ENCODE measurements at places on chromosomes 1 and 21.

DNA sequence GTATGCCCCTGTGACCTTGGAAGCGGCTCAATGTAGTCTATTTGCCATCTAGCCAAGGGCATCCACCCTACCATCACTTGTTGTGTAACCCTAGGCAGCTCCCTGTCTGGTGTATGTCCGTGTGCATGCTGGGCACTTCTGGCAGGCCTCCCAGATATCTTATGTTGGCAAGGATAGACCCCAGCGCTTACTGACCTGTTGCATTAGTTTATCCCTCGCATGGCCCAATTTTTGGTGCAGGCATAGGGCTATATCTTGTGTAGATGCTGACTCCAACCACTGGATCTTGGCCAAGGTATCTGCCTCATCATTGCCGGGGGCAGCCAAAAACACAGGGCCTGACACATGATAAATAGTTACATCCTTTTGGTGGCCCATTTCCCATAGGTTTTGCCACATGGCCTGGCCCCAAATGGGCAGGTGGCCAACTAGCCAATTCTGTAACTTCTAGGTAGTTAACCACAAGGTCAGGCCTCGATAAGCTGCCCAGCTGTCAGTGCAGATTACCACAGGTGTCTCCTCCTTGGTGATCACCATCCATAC, 14.0 kb upstream of the TBX19 start:
- no peak for DNase-seq

GRCh38 chr1:85692730-85693314, 15.4 kb downstream of the ZNHIT6 start:
- DNase-seq, result no peak

DNA sequence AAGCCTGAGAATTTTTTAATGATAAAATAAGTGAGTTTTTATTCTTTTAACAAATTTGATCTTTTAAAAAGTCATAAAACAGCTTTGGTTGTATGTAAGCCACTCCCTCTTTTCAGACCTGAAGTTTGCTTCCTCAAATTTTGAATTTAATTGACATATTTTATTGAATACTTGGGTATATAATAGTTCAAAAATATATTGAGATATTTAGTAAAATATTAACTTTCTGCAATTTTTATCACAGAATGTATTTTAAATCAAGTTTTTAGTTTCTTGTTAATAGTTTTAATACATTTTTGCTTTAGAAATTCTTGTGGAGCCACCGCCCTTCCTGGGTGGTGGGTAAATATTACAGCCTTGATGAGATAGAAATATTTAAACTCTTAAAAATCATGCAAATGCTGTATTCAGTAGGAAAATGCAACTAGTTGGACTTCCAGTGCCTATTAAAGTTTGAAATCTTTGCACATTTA, 867 bp downstream of the PTPRC start:
- no peak for DNase-seq

- no peak for DNase-seq
Measured at GRCh38 chr1:183913567-183913993, 108.7 kb downstream of the RGL1 start.

DNA sequence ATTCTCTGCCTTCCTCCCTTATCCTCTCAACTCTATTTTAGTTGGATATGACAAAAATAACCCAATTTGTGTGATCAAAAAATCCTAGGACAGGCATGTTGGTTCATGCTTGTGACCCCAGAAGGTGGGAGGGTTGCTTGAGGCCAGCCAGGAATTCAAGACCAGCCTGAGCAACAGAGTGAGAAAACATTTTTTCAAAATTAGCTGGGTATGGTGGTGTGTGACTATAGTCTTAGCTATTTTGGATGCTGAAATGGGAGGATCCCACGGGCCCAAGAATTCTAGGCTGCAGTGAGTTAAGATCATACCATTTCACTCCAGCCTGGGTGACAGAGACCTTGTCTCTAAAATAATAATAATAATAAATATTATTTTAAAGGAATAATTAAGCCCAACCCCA, 1383.1 kb upstream of the ADGRL2 start:
- no peak for DNase-seq

DNA sequence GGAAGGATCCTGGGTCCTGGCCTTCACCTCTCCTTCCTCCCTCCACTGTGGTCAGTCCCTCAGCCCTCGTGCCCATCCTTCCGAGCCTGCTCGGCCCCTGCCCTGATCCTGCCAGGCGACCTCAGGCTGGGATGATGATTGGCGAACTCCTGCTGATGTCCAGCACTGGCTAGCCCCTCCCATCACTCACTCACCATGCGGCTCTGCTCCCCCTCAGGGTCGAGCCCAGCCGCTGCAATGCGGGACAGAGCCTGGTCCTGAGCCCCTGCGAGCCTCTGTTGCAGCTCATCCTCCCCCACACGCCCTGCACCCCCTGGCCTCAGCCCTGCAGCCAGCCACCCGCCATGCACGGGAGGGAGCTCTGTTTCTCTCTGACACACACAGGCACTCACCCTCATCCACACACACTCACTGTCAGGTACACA, 100.2 kb downstream of the DMRTB1 start:
- no peak for DNase-seq

DNA sequence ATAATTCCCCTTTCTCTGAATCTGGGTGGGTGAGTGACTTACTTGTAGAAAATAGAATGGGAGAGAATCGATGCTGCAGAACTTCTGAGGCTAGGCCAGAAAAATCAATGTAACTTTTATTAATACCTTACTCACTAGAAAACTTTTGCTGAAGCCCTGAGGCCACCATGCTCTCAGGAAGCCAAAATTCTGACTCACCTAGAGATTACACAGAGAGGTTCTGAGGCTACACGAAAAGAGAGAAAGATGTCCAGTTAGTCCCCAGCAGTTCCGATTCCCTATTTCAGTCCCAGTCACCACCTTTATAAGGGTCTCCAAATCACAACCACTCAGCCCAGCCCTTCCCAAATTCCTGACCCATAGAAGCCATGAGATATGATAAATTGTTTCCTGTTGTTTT, 135.2 kb downstream of the NTPCR start:
- no peak for DNase-seq

DNA sequence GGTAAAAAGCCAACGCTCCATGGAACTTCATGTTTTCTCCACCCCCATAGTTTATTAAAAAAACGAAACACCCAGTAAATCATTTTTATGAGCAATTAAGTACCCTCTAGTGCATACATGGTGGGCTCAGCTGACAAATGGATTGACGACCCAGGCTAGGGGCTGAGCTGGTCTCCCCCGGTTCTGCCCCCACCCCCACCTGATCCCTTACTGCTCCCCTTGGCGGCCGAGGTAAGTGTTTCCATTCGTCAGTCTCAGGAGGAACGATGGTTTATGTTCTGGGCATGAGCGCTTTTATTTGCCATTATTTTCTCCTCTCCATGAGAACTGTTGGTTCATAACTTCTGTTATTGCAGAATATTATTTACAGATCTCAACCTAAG, 233.9 kb upstream of the C1orf174 start:
- DNase-seq, result no peak

DNA sequence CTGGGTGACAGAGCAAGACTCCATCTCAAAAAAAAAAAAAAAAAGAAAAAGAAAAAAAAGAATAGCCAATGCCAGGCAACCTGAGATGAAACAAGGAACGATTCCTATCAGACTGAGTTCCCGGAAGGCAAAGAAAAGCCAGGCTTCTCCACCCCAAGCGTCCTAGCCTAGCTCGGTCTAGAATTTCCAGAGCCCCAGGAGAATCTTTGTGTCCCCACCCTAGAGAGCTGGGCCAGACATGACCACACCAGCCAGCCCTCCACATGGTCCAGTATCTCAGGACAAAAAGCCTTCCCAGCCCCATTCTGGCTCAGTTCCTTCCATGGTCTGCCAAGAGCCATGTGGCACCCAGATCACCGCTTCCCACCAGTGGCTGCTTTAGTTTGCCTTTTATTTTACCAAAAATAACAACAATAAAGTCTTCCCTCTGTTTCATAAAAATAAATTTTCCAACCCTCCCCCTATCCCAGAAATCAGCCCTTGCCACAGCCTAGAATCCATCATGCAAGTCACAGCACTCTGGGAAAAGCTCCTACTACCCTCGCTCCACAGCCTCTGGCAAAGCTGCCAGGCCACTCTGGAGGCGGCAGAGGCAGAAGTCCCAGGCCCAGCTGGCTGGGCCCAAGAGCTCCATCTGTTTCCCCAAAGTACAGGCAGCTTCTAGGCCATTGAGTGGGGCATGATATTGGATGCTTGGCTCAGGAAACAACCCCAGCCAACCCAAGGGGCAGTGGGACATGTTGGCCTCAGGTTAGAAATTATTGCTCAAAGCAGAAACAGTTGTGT, 3.5 kb upstream of the MKNK1 start:
- DNase-seq, result no peak

DNA sequence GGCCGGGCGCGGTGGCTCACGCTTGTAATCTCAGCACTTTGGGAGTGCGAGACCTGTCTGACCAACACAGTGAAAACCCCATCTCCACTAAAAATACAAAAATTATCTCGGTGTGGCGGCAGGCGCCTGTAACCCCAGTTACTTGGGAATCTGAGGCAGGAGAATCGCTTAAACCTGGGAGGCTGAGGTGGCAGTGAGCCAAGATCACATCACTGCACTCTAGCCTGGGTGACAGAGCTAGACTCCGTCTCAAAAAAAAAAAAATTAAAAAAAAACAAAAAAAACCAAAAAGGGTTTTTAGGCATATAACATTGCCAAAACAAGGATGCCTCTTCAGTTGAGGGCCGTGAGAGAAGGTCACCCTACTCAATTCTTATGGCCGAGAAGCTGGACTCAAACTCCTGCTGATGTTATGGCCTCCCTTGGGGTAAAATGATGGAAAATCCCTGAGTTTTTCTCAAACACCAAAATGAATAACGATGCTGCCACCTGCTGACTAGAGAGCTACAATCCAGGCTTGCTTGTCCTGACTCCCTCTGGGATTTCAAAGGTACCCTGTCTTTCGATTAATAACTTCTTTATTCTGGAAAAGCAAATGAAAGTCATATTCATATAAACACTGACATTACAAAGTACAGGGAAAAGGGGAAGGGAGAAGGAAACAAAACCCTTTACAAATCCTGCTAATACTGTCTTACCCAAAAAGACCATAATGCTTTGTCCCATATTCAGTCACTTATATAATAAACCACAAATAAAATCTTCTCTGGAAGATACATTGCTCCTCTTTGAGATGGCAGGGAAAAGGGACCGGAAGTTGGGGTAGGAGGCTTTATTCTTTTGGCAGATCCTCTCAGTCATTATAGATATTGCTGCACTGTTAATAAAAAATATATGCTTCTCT, 10.7 kb downstream of the RAB42 start:
- DNase-seq, result no peak

DNA sequence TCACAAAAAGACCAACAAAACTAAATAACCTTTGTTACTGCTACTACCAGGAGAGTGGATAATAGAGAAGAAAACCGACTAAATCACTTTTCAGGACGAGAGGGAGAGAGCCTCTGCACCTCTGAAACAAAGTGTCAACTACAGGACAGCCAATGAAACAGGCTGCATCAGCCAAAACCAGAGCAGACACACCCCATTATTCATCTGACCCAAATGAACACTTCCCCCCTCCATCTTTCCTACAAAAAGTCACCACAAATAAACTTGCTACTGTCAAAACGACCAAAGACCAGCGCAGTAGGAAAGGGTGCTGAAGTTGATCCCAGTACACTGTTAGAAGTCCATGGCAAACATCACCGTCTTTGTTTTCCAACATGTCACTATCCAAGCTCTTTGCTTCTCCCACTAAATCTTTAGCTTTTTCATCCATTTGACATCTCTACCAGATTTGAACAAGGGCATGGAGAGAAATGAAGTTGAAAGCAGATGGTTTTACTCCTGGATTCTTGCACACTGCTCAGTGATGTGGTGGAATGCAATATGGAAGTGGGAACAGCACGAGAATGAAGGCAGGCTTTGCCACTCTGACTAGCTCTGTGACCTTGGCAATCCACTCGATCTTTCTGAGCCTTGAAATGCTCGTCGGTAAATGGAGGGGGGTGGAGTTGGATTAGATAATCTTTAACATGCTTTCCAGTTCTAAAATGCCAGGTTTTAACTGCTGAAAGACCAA, 20.5 kb downstream of the DSTYK start:
- no peak for DNase-seq

DNA sequence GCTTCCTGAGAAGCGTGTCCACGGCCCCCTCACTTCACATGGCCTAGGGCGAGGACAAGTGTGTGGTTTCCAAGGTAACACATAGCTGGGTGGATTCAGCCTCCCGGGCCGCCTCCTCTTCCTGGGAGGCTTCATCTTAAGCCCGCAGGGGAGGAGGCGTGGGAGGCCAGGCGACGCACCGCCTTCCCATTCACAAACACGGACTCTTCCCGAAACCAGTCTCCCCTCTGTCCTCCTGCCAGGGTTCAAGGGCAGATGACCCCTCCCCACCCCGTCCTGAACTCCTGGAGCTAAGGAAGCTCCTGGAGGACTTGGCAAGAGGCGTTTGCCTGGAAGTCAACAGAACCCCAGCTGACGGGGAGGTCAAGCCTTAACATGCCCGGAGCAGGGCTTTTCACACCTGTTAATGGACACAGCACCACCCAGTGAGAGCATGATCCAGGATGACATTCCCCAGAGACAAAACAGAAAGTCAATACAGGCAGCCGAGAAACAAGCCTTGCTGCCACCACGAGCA, 56.7 kb downstream of the KCNN3 start:
- DNase-seq, result no peak

DNA sequence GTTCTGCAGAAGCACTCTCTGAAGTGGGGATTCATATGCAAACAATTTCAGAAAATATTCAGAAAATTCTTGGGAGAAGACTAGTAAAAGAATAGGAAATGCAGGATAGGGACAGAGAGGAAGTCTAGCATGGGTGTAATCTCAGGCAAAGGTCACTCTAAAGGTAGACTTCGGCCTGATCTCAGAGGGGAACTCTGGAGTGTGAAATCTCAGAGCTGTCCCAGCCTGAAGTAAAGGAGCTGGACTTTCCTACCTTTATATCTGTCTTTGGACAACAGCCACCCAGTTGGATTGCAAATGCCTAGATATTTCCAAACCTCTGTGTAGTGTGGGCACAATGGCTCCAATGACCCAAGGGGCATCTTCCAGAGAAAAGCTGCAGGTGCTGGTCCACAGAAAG, 379.8 kb downstream of the GPATCH2 start:
- no peak for DNase-seq

Data from stimulated activated CD4-positive, alpha-beta T cell treated with anti-CD3 and anti-CD28 coated beads, Interleukin-1b, Interleukin-23, amount 100 ng/mL, for 1 hour (primary cell).